ENCODE measurements at places on chromosomes 11 and 22.

GRCh38 chr22:19755145-19755710 lies 5.3 kb upstream of the TBX1 start:
- no peak for DNase-seq

DNA sequence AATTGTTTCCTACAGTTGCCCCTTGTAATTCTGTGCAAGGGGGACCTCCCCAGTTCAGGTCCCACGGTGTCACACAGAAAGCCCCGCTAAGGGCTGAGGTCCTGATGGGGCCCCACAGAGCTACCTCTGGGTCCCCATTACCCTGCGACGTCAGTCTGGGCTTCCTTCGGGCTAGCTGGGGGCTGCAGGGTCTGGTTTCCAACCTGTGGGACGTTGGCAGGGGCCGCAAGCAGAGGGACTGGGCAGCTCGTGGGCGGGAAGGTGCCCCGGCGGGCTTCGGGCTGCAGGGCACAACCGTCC lies 698 bp downstream of the SLC37A4 start:
- DNase-seq, result no peak

DNA sequence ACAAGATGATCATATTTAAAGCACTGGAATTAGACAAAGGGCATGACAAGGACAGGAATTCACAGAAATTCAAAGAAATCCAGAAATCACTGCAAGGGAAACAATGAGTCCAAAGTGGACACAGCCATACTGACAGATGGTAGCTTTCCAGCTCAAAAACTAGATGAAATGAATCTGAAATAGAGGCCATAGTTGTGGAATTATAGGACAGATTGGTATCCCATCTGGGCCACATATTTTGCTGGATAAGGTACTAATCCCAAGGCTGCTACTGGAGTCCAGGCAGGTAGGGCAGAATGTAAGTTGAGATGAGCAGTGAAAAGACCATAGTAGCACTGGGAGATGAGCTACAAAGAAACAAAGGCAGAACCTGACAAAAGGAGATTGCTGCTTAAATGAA lies 258.3 kb upstream of the ANO3 start:
- DNase-seq, result no peak

- no peak for DNase-seq
These were observed 175.5 kb downstream of the ADAMTS15 start for GRCh38 chr11:130623670-130624668.

- no peak for DNase-seq
These were observed 32.1 kb downstream of the MTMR3 start for GRCh38 chr22:29914991-29915533.

DNA sequence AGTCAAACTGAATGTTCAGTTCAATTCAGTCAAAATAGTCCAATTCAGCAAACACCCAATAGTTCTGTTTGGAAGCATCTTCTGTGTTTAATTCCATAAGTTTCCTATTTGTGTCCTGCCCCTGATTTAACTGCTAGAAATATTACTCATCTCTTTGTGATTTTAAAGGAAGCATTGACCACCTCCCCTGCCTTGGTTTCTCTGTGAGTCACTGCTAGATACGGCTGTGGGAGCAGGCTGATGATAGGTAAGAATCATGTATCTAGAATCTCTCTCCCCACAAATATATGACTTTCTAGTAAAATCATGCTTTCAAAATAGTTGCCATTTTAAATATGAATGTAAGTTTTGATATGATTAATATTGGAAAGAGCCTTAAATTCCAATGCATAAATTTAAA lies 888.5 kb downstream of the NTM start:
- no peak for DNase-seq

GRCh38 chr22:47605886-47606285 lies 843.4 kb downstream of the TBC1D22A start:
- no peak for DNase-seq

GRCh38 chr22:36211237-36211861 lies 9.7 kb upstream of the APOL4 start:
- no peak for DNase-seq

DNA sequence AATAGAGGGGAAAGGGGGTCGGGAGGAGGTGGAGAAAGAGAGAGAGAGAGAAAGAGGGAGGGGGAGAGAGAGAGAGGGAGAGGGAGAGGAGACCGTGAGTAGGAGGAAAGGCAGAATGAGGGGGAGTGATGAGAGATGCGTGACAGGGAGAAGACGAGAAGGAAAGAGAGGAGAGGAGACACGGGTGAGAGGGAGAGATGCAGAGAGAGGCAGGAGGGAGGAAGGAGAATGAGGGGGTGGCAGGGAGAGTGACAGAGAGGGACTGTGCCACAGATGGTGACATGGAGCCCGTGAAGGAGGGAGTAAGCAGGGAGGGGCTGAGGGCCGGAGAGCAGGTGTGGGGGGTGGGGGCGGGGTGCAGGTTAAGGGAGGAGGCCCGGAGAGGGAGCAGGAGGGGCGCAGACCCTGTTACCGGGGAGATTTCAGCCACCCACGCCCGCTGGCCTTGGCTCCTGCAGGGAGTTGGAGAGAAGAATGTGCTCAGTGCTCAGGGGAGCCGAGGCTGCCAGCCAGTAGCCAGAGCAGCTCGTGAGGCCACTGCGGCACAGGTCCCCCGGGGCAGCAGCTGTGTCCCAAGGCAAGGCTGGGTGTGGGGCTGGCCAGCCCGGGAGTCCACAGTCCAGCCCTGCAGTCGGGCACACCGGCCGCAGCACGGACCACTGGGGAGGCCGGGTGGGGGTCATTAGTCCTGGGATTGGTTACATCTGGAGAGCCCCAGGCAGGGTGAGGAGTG lies at the start of gene SSTR3:
TSS of gene SSTR3 (minus strand) at position 304 of the 733 bp plus-strand sequence. CDS start 4,674 bp downstream, outside the sequence.
- DNase-seq, result no peak

GRCh38 chr11:36314434-36314767 lies 18.3 kb downstream of the PRR5L start:
- no peak for DNase-seq

- no peak for DNase-seq
These were observed 215.2 kb upstream of the NCAM1 start for GRCh38 chr11:112745973-112746372.

GRCh38 chr22:45547731-45548130 lies 45.0 kb downstream of the FBLN1 start:
- DNase-seq, result no peak

DNA sequence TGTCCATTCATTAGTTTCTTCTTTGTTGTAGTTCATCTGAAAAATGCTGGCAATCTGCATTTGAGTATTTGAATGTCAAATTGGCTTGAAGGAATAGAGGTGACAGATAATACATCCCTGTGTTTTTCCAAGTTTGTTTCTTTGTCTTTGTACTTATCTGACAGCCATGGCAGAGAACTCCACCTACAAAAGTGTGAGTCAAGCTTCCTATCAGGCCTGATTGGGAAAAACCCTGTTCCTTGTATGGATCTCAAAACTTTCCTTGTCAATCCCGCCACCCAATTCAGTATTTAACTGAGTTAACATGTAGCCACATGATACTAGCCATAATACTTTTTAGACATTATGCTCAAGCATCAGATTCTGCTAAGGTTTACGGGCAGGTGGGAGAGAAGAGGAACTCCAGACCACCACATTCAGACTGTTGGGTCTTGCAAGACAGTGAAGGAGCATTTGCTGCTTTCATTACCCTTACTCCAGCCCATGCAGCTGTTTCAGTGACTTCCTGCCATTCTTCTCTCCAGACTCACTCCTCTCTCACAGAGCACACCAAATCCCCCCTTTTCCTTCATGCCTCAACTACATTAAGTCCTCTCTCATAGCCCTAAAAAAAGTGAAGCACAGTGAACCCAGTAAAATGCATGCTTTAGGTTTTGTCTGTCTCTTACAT lies 65.9 kb downstream of the BLID start:
- DNase-seq, result no peak

DNA sequence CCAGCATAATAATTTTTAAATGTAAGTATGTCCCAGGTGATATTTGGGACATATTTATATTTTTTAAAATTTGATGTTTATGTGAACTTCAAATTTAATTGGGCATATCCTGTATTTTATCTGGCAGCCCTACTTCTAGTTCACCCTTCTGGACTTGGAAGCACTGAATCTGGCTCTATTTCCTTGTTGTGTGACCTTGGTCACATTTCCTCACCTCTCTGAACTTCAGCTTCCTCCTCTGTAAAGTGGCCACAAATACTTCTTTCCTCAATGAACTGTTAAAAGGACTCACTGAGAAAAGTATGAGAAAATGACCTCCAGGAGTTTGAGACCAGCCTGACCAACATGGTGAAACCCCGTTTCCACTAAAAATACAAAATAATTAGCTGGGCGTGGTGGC lies 8.1 kb upstream of the RNF185 start:
- DNase-seq, result no peak

DNA sequence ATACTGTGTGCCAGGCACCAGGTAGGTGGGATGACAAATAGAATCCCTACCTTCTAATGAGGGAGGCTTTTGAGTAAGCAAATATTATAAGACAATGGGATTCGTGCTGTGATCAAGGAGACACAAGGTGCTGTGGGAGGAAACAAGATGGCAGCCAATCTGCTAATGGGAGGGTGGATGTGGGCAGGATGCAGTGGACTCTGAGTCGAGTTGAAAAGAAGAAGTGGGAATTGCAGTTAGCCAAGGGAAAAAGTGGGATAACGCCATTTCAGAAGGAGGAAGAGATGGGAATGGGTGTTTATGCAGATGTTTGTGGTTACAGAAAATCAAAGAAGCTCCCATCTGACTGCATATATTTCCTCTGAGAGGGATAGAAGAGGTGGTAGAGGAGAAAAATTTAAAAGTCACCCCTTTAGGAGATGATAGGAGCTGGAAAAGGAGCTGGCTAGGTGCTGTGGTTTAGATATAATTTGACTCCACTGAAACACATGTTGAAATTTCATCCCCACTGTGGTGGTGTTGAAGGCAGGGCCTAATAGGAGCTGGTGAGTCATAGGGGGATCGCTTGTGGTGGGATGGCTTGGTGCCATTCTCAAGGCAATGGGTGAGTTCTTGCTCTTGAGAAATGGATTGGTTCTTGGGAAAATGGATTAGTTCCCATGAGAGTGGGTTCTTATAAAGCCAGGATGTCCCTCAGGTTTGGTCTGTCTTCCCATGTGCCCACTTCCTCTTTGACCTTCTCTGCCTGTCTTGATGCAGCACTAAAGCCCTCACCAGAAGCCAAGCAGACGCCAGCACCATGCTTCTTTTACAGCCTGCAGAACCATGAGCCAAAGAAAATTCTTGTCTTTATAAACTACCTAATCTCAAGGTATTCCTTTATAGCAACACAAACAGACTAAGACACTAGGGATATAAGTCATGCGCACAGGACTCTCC lies 30.0 kb upstream of the POU2AF1 start:
- no peak for DNase-seq

Measured in activated T-cell treated with anti-CD3 and anti-CD28 coated beads, Interleukin-2, amount 50 U/mL, for 24 hours (primary cell).